ENCODE measurements at places on chromosomes 12 and 14.

- no peak for DNase-seq
Measured at GRCh38 chr12:16285586-16285985, 8.1 kb upstream of the SLC15A5 start.

DNA sequence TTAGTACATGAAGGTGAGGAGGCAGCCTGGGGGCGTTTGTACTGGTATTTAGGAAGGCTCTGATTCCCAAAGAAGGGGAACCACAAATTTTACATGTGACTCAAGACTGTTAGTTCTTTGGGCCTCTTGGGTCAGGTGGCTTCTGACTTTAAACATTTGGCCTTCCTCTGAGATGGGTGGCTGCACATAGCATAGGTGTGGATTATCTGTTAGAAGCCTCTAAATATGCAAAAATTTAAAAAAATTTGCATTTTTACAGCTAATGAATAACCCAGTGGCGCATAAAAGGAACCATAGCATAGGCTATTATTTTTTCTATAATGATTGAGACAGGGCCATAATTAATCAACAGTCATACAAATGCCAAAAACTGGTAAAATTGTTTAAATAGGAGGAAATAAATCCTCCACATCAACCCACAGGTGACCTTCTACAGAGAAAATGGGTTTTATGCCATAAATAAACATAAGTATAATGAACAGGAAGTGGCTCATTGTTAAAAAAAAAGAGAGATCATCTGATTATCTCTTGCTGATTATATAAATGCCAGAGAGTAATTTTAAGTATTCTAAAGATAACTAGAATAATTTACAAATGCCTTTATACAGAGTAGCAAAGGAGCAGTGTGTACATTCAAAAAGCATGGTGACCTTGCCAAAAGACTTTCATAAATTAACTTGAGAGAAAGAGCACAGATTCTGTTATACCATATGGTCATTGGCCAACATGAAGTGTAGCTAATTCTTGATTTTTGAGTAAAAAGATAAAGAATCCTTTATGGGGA lies 284.2 kb upstream of the ATP2B1 start:
- DNase-seq = no peak

DNA sequence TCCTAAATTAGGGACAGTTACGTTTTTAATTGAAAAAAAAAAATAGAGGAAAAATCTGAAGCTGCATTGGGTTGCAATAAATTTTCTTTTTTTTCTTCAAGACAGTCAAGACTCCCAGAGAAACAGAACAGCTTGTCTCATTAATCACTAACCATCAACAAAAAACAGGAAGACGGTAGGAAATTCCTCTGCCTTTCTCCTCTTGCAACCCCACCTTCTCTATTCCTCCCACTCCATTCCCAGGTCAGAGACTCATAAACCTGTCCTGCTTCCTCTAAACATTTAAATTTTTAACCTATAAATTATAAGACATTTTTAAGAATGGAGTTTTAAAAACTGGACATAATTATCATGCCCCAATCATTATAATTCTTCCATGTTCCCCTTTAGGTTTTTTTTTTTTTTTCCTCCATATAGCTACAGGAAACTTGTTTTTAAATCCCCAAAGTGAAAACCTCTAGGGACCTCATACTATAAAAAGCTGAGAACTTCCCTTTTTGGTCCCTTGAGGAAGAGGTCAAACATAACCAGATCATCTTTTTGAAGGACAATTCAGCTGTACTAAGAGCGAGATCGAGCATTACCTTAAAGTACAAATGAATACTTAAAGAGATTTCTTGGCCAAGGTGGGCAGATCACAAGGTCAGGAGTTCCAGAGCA lies 36.0 kb downstream of the CPM start:
- DNase-seq = no peak

DNA sequence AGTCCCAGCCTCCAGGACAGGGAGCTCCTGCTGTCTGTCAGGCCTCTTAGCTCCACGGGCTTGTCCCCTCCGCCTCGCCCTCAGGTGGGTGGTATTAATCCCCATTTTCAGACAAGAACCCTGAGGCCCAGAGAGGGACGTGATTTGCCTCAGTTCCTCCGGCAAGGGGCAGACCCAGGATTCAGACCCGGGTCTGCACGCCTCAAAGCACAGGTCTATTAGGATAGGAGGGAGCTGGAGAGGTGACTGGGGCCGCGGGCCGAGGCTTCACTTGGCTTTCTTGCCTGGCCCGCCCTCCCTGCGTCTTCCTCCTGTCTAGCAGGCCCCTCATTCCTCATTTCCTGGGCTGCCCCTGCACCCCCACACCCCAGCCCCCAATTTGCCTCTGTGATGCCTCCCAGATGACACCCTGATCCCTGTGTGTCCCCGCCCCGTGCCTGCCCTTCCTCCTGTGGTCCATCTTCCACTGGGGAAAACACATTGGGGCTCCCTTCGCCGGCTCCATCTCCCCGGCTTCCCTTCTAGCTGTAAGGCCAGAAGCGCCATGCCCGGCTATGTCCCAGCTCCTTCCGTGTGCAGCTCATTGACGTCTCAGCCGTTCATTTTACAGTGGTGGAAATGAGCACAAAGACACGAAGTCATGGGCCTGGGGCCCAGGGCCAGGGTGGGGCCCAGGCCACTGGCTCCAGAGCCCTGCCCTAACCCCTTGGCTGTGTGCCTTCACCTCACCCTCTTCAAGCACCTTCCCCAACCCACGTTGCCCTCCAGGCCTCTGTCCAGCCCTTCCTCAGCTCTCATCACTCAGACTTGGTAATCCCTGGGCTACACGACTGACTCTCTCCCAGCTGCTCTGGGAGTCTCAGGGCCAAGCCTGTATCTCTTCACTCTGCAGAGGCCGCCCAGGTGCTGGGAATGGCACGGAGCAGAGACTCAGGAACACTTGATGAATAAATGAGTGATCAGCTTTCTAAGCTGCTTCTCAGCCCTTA lies 15.5 kb upstream of the CYP46A1 start:
- no peak for DNase-seq

GRCh38 chr12:87849074-87849473 lies 180.1 kb downstream of the C12orf50 start:
- no peak for DNase-seq

DNA sequence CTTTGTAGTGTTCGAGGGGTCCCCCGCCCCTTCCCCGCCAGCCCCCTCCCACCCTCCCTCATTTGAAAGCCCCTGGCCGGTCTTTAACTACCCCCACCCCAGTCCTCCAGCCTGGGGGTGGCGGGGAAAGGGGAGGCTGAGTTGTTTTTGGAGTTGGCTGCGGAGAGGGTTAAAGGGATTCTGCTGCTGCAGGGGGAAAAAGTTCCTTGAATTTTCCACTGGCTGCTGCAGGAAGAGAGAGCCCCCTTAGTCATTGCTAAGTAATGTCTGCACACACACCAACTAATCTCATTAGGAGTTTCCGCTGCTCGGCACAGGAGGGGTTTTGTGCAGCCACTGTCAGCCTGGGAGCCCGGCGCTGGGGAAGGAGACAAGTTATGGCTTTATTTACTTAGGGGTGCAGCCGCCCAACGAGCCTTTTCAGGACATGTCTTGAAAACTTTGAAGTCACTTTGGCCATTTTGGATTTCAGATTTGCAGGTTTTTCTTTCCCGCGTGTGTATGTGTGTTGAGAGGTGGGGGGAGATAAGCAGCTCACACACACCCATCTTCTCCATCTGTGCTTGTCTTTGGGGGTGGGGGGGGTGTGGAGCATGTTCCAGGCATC lies 1.8 kb downstream of the ELK3 start:
- no peak for DNase-seq

DNA sequence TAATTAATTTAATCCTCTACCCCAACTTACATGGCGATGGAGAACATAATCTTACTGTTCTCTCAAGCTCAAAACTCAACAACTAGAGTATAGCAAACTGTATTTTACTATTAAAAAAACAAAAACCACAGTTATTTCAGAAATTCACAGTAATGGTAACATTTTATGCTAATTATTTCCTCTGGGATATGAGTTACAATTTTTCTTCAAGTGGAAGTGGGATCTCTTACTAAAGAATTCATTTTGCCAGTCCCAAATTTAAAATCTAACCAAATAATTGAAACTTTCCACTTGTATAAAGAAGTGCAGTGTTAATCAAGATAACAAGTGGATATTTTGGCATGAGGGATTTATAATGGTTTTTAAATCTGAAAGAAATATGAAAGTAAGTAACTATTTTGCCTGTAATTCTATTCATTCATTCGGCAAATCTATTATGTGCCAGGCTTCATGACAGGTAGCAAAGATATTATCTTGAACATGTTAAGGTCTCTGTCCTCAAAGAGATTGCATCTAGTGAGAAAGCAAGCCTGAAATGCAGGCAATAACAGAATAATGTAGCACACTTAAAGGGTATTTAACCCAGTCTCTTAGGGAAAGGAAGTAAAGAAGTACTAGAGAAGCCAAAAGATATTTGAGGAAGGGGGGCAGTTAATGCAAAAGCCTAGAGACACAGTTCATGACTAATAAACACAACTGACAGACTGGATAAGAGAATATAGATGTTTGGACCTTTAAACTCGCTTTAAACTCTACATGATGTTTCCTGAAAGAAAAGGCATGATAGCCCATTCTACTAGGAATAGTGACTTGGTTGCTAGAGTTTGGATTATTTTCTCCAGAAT lies 44.0 kb downstream of the TAOK3 start:
- no peak for DNase-seq

DNA sequence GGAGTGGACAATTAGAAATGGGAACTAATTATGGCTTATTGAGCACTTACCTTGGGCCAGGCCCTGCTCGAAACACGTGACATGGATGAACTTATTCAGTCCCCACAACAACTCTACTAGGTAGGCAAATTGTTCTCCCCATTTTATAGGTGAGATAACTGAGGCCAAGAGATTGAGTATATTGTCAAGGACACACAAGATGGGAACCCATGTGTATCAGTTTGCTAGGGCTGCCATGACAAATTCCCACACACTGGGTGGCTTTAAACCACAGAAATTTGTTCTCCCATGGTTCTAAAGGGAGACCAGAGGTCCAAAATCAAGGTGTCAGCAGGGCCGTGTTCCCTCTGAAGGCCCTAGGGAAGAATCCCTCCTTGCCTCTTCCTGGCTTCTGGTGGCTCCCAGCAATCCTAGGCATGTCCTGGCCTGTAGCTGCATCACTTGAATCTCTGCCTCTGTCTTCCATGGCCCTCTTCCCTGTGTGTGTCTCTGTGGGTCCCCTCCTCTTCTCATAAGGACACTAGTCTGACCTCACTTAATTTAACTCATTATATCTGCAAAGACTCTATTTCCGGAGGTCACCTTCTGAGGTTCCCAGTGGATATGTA lies 128.8 kb downstream of the CHST11 start:
- no peak for DNase-seq

GRCh38 chr12:95988506-95989275 lies 7.5 kb downstream of the HAL start:
- peak; percentile 40 for DNase-seq

DNA sequence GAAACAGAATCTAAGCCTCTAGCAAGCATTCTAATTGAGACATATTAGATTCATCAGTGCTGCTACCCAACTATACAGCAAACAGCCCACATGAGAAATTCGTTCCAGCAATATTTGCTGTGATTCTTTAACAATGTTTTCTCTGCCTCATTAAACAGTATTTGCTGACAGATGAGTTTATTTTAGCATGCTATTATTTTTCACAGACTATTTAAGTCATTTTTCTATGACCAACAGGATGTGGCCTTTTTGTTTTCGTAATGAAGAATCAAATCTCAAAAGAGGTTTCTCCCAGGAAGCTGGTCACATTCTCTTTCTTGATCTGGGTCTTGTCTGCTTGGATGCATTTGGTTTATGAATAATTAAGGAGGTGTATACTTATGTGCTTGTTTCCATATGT lies 23.2 kb upstream of the SERPINA12 start:
- DNase-seq = no peak

- no peak for DNase-seq
Measured at GRCh38 chr12:130463818-130464670, 126.4 kb downstream of the PIWIL1 start.

DNA sequence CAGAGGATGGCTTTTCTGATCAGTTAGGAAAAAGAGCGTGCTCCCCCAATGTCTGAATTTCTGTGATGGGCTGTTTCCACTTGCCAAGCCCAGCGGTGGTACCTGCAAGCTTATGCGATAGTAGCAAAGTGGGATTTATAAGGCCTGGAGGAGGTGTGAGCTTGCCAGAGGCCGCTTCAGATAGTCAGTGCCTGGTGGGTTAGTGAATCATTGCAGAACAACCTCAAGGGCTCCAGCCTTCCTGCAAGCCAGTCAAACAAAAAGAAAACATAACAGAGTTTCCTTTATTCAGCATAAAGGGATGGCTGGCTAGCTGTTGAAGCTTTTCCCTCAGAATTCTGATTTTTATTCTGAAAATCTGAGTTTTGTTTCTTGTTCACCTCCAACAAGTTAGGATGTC lies 7.6 kb upstream of the BMP4 start:
- DNase-seq = no peak

All from vagina (tissue), 2 donors.